ENCODE measurements at places on chromosomes 1 and 21.

- no peak for DNase-seq
Observed at GRCh38 chr1:168719306-168720111, 9.5 kb downstream of the DPT start.

- DNase-seq = no peak
Observed at GRCh38 chr1:231177226-231177625, 15.4 kb downstream of the TRIM67 start.

GRCh38 chr1:201619513-201619912, 80.6 kb downstream of the NAV1 start:
- DNase-seq = no peak

DNA sequence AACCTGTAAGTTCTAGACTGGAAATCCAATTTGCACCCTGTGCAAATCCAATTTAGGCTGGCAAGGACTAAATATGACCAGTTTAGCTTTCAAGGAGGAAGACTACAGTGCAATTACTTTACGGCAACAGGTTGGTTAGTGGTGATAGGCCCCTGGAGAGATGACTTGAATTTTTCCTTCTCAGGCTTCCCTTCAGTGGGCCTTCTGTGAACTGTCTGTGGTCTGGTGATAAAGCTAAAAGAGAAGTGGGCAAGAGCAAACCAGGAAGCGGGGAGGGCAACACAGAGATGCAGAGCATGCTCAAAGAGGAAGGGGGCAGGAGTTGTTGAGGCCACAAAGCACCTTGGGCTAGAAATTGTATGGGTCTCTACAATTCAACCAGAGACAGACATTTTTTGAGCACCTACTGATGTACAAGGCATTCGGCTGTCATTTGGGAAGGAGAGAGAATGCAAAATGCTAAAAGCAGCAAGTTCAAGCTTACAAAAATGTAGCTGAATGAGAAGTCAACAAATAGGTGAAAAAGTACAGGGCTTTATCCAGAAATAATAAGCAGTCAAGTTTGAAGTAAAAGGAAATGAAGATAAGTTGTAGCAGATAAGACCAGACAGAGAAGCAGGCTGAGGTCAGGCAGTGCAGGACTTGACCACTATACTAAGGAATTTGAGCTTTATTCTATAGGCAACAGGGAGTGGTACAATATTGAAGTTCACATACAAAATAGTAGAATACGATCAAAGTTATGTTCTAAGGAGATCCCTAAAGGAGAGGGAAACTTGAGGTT, 23.9 kb downstream of the INPP5B start:
- DNase-seq = peak; percentile 98

DNA sequence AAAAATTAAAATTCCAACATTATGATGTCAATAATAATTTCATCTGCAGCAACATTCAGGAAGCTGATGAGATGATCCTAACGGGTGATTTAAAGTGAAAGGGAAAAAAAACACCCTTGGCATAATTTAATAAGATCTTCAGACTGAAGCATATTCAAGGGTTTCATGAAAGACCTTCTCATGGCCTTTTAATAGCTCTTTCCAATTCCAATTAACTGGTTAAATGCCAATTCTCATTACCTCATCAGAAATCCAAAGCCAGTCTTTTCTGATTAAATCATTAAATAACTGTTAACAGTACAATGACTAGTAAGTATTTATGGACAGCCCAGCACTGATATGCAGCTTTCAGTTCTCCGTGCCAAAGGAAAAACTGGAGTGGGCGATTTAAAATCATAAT, 407.5 kb downstream of the SMYD3 start:
- no peak for DNase-seq

- DNase-seq = peak; percentile 11
Observed at GRCh38 chr21:15446223-15446622, 283.6 kb upstream of the USP25 start.

DNA sequence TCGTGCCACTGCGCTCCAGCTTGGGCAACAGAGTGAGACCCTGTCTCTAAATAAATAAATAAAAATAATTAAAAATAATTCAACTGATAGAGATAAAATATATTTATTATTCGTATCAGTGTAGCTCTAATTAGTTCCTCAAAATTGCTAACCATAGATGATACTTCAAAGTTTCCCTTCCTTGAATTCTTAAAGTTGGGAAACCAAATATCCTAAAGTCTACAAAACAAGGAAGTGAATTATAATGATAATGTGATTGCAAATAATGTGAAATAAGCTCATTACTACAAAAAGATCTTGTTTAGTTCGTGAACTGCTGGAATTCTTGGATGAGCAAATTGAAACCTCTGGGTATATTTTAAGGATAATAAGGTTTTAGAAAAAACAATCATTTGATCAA, 60.5 kb downstream of the NUP210L start:
- DNase-seq = no peak
